Stimulated activated CD8-positive, alpha-beta memory T cell treated with anti-CD3 and anti-CD28 coated beads, Interleukin-4, amount 100 ng/mL, for 4 hours (primary cell): ENCODE measurements at places on chromosomes 6 and 20.

DNA sequence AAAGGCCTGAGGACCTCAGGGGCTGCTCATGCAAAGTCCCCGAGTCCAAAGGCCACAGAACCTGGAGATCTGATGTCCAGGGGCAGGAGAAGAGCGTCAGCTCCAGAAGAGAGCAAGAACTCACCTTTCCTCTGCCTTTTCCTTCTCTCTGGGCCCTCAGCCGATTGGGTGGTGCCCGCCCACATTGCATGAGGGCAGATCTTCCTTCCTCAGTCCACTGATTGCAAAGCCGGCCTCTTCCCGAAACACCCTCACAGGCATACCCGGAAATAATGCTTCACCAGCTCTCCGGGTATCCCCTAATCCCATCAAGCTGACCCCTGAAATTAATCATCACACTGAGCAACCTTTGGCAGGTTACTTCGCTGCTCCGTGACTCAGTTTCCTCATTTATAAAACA lies 33.4 kb downstream of the SPDEF start:
- DNase-seq = no peak

DNA sequence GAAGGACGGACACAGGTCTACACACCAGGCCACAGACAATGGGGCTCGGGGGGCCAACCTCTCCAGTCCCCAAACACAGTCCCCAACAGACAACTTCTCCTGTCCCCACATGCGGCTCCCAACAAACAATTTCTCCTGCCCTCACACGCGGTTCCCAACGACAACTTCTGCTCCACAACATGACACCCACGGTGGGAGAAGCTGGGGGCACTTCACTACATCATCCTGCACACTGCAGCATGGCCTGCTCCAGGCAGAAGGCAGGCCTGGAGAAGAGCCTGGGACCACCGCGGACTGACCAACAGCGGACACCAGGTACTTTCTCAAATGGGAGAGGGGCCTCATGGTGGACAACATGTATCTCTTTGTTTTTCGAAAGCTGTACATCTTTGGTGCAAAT lies 6.7 kb downstream of the TAF4 start:
- no peak for DNase-seq

GRCh38 chr6:70113171-70113570 lies 189.7 kb downstream of the COL9A1 start:
- no peak for DNase-seq

DNA sequence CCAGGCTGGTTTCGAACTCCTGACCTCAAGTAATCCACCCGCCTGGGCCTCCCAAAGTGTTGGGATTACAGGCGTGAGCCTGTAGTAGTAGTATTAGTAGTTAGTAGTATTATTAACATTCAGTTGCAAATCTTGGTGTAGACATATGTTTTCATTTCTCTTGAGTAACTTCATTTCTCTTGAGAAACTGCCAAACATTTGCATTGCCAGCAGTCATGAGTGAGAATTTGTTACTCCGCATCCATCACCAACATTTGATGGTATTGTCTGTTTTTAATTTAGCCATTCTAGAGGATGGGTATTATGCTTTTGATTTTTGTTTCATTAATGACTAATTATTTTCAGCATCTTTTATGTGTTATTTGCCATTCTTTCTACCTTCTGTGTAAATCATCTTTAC lies 1.5 kb upstream of the ERVFRD-1 start:
- DNase-seq = no peak

DNA sequence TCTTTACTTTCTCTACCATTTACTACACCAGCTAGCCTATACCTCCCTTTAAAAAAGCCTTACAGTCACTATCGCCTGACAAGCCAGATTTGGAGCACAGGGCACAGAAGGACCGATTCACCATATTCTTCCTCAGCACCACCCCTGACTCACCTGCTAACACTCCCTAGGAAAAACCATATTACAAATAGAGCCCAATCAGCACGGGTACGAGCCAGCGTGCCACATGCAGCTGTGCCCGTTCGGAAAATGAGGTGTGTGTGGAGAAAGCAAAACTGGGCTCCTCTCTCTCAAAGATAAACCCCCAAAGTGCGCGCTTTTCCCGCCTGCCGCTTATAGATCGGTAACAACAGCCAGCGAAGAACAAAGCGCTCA lies 1.2 kb downstream of the SYNCRIP start:
- DNase-seq = peak; percentile 4

GRCh38 chr20:9555781-9556180 lies 41.4 kb downstream of the LAMP5 start:
- no peak for DNase-seq

DNA sequence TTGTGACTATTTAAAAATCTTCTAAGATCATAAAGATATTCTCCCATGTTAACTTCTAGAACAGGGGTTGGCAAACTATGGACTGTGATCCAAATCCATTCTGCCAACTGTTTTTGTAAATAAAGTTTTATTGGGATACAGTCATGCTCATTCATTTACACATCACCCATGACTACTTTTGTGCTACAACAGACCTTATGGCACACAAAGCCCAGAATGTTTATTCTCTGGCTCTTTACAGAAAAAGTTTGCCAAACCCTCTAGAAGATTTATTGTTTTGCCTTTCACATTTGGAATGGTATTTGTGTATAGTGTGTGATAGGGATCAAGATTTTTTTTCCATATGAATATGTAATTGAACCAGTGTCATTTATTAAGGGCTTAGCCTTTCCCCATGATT lies 341.7 kb downstream of the CD83 start:
- DNase-seq = no peak

DNA sequence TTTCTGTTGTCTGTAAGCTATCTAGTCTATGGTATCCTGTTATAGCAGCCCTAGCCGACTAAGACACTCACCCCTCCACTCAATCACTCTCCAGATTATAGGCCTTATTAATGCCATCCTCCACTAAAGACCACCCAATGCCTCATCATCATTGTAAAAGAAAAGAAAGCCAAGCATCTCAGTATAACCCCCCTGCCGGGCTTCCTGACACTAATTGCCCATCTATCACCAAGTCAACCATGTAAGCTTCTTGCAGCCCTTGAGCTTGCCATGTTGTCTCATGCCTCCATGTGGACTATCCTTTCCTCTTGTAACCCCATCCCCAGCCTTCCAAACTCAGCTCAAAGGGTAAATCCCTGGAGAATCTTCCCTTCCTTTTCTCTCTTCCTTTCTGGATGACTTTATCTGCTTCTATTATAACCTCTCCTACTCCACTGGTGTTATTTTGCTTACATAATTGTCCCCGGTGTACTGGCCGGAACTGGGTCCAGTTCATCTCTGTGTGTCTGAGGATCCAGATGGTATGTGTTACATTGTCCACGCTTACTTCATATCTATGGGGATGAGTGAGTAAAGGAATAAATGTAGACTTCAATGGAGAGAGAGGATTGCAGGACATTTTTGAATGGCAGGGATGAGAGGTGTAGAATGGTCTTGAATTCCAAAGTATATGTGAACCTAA lies 202.9 kb upstream of the SOX4 start:
- no peak for DNase-seq

- no peak for DNase-seq
Observed at GRCh38 chr6:90537723-90538258, 49.1 kb downstream of the MAP3K7 start.

- DNase-seq = no peak
Observed at GRCh38 chr6:144075875-144076274, 19.5 kb downstream of the SF3B5 start.

DNA sequence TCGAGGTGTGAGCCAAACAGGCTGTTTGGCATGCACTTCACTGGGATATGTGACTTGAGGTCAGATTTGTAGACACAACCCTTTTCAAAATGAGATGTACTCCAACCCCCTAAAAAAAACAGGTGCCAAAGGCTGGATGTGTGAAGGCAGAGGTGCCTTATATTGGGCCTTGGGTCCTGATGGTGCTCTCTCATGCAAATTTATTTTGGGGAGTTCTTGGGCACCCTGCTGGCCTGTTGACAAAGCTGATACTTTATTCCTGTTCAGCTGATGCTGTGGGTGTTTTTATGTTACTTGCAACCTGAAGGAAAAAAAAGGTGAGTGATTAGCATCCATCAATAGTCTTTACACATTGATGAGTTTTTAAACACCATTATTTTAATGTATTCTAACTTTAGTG lies 121.5 kb downstream of the DNAH8 start:
- DNase-seq = no peak

DNA sequence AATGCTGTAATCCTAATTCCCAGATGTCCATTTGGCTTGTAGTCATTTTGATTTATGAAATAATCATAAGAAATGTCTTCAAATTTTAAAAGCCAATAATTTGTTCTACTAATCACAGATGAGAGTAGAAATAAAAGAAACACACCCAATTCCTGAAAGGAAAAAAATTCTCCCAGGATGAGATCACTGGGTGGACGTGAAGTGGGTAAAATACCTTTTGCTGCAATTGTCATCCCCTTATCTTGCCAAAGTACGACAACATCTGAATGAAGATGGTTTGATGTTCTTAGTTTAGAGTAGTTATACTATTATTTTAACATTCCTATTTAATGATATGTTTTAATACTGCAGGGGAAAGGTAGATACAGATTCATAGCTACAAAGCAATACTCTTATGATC lies 33.7 kb downstream of the MTHFD1L start:
- DNase-seq = no peak

GRCh38 chr20:42742926-42743325 lies 446.8 kb downstream of the PTPRT start:
- no peak for DNase-seq

DNA sequence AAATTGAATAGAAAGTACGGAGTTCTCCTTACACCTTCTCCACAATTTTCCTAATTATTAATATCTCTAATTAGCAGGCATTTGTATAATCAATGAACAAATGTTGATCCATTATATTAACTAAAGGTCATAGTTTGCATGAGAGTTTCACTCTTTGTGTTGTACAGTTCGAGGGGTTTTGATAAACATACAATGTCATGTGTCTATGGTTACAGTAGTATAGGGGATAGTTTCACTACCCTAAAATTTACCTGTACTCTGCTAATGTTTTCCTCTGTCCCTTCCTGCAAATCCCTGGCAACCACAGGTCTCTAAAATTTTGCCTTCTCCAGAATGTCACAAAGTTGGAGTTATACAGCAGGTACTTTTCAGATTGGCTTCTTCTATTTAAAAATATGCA lies 1199.8 kb upstream of the GJE1 start:
- no peak for DNase-seq

DNA sequence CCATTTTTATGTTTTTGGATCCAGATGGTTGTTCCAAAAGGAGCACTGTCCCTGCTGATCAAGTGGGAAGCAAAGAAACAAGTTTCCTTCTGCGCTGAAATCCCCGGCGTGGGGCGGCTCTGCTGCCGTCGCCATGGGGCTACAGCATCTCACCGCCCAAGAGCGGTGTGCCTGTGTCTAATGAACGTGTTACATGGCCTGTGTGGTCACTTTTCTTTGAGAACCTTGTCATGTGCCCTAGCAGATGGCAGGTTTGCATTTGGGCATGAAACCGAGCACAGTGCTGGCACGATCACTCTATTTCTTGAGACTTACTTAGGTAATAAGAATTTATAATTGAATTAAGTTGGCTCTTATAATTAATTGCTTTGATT lies 51.9 kb downstream of the ZDHHC14 start:
- DNase-seq = no peak

GRCh38 chr6:149660028-149660427 lies 11.5 kb upstream of the KATNA1 start:
- no peak for DNase-seq

- DNase-seq = no peak
Observed at GRCh38 chr20:33751775-33752174, 20.0 kb downstream of the ZNF341 start.

GRCh38 chr20:43983904-43984361 lies 69.3 kb downstream of the TOX2 start:
- DNase-seq = no peak
